Stimulated activated CD8-positive, alpha-beta memory T cell treated with anti-CD3 and anti-CD28 coated beads, Interleukin-7, amount 100 ng/mL, for 24 hours (primary cell): ENCODE measurements at places on chromosomes 7 and 10.

DNA sequence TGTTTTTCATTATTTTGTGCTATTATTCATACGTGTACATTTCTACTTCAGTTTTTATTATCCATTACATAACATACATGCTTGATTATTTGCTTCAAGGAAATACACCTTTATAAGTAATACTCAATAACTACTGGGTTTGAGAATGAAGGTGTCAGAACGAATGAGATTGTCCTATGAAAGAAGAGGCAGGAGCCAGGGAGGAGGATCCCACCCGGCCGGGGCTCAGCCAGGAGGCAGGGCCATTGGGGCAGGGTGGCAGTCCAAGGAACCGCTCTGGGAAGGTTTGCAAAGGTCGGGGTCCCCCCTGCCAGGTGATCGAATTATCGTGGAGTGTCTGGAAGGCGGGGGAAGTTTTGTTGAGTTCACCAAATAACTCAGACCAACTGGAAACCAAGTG is 9.1 kb downstream of the TRIM56 start:
- DNase-seq: no peak

GRCh38 chr7:17185690-17186070 is 112.8 kb upstream of the AHR start:
- DNase-seq: no peak

GRCh38 chr7:143434660-143435059 is 8.6 kb upstream of the TAS2R60 start:
- no peak for DNase-seq

GRCh38 chr7:123749537-123749857 is 694 bp upstream of the WASL start:
- no peak for DNase-seq

- no peak for DNase-seq
Measured at GRCh38 chr10:63012623-63013022, 120.5 kb upstream of the NRBF2 start.

DNA sequence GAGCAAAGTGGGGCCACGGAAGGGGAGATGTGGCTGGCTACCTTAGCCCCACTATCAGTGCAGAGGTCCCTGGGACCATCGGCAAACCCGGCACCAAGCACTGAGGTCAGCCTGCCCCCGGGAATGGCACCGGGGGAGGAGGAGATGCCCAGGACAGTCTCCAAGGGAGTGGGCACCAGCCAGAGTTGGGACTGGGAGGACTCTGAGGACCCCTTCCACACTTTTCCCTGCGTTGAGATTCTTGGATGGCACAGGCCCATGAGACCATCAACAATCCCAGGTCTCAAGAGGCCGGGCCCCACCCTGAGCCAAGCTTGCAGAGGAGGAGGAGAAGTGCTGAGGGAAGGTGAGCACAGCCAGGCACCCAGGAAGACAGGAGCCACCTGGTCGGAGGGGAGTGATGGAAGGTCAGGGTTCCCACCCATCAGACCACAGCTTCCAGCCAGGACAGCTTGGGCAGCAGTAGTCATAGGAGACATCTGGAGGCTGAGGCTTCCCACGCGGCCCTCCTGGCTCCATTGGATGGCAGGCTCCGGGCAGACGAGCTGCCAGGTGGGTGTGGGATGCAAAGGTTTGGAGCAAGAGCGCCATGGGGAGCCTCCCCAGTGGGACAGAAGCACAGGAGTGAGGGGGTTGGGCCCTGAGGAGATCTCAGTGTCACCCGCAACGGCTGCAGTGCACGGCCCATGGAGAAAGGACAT is 2.6 kb upstream of the OPN4 start:
- DNase-seq: no peak

GRCh38 chr7:140640060-140640637 is 464 bp downstream of the DENND2A start:
- DNase-seq: no peak

- DNase-seq: no peak
Measured at GRCh38 chr10:34337917-34338316, 477.2 kb downstream of the PARD3 start.

DNA sequence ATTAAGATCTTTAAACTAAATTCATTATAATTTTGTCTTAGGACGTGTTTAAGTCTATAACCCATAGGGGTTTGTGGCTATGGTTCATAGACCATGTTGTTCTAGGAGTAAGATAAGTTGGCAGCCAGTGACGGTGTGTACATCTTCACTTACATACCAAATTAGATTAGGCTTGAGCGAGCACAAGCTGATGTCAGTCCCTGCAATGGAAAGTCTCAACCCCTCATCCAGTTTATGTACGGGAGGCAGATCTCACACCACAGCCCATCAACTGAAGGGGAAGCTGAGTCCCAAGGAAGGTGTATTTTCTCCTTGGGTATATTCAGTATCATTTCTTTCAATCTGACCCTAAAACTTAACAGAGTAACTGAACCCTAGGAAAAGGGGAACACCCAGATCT is 5.1 kb upstream of the SMC3 start:
- no peak for DNase-seq

DNA sequence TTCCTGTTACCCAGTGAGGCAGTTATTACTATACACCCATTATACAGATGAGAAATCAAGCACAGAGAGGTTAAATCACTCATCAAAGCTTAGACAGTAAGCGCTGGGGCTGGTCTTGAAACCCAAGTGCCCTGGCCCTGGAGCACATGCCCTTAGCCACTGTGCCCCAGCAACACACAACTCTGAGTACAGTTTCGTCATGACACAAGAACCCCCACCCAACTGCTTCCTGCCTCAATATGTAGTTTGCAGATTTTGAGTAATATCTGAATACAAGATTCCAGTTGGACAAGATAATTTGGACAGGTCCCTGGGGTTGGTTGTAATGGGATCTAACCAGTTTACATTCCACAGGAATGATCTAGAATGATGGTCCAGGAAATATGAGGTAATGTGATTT is 62.8 kb downstream of the SH3PXD2A start:
- no peak for DNase-seq

DNA sequence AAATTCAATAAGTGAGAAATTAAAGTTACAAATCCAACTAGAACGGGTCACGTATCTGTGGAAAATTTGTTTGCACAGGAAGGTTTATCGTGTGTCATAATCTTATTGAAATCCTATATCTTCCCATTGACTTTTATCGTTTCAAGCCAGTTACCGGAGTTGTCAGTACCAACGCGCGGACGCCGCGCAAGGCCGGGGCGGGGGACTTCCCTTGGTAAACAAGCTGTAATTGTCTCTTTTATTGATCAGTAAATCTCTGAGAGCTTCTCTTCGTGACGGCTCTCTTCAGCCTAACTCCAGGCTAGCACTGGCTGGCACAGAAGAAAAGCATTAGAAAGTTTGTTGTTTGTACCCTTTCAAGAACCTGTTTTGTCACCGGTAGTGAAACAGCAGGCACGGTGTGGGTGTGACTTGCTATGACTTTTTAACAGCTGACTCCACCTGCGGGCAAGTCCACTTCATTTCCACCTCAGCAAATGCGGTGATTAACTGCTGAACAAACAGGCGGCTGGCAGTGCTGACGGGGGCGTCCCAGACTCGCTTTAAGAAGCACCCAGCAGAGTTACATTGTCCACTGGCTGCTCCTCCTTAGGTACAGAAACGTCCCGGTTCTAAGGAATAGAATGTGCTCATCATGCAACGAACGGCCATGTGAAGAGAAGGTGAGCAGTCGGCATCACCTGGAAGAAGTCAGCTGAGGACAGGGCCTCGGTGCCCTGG is 215.8 kb downstream of the MAD1L1 start:
- DNase-seq: no peak

DNA sequence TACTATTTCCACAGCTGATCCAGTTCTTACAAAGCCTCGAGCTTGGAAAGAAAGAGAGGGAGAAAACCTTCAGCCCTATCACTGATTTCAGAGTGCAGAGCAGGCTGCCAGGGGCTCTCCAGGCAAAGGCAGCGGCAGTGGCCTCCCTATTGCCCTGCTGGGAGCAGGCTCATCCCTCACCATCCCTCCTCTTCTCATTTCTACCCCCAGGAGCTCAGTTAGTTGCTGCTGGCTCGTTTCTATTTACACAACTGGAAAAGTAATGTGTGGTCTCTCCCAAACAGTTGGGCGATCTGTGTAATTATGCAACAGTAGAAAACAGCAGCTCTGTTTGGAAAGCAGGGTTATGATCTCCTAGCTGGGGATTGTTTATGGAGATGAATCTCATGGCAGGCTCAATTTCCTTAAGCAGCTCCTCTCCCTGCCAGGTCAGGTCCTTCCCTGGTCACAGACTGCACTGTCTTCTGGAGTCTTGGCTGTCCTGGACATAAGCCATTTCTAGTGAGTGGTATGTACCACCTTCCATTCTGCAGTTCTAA is 28.7 kb upstream of the TNS3 start:
- no peak for DNase-seq

DNA sequence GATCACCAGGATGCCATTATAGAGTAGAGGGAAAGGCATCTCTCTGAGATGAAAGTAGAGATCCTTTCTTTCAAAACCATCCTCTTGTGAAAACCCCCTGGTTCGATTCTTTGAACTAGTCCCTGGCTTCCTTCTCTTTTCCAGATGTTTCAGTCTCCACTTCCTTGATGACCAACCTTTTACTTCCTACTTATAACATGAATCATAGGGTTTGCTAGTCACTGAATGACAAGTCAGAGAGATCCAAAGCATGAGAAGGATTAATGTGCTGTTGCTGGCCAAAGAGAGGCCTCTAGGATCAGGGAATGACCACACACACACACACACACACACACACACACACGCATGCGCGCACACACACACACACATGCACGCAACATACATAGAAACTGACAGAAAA is 161.1 kb upstream of the FRMD4A start:
- DNase-seq: no peak

DNA sequence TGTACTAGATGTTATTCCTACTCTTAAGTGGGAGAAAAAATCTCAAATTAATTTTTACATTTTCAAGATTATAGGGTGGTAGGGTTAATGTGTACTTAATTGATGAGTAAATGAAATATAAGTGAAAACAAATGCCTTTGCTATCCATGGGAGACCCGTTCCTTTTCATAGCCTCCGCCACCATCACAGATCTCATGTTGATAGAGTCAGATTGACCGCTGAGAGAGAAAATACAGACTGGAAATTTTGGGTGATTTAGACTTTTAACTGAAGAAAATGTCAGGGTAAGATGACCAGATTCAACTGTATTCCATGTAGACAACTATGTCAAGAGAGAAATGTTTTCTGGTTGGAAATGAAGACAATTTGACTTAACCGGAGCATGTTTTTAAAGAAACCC is 446.2 kb downstream of the AUTS2 start:
- no peak for DNase-seq

DNA sequence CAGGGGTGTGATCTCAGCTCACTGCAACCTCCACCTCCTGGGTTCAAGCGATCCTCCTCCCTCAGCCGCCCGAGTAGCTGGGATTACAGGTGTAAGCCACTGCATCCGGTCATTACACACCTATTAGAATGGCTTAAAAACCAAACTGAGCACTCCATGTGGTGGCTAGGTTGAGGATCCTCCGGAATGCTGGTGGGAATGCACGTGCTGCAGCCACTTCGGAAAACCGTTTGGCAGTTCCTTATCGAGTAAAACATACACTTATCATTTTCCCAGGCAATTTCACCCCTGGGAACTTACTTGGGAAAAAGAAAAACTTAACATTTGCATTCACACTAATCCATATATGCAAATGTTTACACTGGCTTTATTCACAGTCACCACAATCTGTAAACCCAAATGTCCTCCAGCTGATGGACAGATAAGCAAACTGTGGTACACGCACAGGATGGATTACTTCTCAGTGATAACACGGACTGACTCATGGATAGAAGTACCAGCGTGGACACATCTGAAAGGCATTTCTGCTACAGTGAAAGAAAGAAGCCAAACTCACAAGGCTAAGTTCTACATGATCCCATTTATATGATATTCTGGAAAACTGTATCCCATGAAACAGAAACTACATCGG is 20.4 kb downstream of the RFC2 start:
- DNase-seq: no peak

DNA sequence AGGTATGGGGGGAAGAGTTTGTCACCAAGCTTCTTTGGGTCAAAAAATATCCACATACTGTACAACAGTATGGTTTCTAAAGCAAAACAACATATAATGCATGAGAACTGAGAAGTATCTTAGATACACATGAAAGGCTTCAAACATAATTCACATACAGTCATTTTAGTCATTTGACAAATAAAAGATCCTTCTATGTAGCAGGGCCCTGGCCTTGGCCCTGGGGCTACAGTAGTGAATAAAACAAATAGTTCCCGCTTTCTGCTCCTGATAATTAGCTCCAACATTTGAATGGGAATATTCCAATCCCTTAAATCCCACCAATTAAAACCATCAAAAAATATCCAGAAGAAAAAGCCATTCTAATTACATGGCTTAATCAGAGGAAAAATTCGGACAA is 51.3 kb downstream of the MALSU1 start:
- no peak for DNase-seq

DNA sequence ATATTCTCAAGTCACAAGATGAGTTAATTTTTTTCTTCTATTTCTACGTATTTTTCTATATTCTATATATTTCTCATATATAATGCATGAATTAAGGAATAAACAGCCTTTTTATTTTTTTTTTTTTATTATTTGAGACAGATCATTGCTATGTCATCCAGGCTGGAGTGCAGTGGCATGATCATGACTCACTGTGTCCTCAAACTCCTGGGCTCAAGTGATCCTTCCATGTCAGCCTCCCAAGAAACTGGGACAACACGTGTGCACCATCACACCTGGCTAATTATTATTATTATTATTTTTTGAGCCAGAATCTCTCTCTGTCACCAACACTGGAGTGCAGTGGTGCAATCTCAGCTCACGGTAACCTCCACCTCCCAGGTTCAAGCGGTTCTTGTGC is 1.5 kb downstream of the CLDN12 start:
- DNase-seq: no peak

DNA sequence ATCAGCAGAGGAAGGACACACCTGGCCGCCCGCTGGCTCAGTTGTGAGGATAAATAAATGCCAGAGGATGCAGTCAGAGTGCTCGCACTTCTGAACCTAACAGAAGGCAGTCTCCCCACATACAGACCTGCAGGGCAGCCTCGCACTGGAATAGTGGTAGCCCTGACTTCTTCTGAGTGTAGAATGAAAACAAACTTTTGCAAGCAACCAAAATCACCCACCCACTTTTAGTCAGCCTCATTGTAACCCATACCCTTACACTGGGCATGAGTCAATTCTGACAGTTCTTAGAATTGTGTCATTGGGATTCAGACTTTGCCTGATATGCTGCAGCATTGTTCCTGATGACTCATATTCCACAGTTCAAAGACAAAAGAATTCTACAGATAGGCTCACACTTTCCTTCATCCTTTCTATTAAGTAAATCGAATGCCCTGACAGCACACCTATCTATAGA is 167.0 kb upstream of the CDK1 start:
- no peak for DNase-seq

DNA sequence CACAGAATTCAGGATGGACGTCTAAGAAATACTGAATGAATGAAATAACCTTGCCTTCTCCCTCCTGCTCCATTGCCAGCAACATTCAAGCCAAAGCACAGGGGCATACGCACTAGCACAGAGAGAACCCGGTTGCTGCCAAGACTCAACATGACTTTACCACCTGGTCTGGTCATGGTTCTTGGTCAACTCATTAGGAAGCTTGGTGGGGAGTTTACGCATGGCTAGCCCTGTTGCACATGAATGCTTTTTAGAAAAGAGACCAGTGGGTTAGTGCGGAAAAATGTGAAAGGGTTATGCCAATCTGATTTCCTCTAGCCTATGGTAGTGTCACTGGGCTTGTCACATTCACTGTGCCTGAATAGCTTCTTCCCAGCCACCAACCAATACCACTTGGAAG is 187.6 kb upstream of the NEBL start:
- no peak for DNase-seq

GRCh38 chr7:81857385-81857784 is 87.5 kb upstream of the HGF start:
- DNase-seq: no peak

GRCh38 chr7:18828994-18829857 is 288.2 kb downstream of the TWIST1 start:
- DNase-seq: no peak
